ENCODE measurements at places on chromosomes 5 and 9.

GRCh38 chr5:164809821-164810220, 1304.4 kb downstream of the MAT2B start:
- no peak for DNase-seq

GRCh38 chr9:128091144-128091543, 23.1 kb downstream of the SLC25A25 start:
- no peak for DNase-seq

DNA sequence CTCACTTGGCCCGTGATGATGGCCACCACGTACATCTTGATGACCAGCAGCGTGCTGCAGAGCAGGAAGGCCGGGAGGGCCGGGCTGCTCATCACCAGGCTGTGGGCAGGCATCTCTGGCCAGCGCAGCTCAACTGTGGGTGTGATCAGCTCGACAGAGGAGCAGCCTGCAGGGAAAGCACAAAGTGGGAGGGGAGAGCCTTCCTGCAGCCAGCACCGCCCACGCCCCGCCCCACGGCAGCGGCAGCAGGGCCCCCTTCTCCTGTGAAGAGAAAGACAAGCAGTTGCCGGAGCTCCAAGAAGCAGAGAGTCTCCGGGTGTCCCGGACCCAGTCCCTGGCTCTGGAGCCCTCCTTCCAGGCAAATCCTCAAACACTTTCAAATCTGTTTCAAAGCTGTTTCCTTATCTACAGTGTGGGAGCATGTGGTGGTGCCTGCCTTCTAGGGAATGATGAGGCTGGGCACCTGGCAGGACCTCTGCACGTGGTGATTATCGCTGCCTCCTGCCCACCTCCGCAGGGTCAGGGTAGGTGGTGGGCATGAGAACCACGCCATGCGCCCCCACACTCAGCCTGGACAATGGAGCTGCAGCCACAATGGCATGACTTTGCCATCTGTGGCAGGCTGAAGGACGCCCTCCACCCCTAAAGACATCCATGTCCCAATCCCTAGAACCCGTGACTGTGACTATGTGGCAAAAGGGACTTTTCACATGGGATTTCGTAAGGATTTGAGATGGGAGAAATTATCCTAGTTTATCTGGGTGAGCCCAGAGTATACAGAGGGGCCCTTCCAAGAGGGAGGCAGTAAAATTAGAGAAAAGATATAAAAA, at the start of gene PTGES:
Gene PTGES, minus strand, starts transcription at position 143 of the 830 bp plus-strand sequence. Its CDS starts 30 bp downstream, at position 113.
- peak; percentile 31 for DNase-seq

DNA sequence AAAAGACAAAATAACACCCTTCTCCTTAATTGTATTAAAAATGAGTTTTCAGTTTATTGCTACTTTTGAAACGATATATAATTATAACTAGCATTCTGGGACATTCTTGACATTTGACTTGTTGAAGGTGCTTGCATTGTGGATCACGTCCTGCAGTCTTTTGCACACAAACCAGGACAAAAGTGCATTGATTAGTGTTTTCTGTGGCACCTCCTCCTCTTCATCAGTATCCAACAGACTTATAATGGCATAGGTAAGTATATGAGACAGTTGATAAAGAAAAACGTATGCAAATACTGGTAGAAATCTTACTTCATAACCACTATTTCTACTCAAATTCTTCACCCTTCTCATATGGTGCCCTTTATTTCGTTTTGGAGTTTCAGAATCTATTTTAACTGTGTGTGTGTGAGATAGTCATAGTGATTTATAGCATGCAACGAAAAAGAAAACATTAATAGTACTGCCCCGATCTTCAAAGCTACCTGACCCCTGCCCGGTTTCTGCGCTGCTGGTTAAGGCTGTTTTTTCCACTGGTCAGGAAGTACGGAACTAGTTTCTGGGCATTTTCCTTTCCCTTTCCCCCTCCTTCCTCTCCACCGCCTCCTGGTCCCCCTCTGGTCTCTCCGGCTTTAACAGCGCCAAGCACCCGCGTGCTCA, 639 bp upstream of the RASA1 start:
- DNase-seq, result no peak

DNA sequence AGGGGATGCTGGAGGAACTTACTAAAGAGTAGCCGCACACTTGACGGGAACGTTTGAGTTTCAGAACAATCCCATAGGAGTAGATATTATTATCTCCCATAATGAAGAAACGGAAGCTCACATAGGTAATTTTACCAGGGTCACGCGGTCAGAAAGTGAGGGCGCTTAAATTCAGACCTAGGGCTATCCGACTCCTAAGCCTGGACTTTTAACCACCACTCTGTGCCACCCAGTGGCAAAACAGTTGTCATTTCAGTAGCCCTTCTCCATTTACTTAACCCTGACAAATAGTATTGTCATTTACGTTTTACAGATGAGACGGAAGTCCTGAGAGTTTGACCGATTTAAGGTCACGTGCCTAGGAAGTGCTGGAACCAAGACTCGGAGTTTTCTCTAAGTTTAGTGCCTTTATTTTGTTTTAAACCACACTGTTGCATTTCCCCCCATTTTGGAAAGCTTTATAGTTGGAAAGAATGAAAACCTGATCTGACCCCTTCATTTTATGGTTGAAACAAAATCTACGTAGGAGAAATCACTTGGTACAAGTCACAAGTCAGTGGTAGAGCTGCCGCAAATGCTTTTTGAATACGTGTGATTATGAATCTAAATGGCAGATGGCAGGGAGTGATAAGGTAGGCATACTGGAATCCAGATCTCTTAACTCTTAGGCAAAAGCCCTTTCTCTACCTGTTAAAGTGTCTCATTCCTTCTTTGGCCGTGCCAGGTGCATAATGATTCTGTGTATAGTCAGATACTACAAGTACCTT, 650 bp downstream of the MRRF start:
- DNase-seq, result no peak

DNA sequence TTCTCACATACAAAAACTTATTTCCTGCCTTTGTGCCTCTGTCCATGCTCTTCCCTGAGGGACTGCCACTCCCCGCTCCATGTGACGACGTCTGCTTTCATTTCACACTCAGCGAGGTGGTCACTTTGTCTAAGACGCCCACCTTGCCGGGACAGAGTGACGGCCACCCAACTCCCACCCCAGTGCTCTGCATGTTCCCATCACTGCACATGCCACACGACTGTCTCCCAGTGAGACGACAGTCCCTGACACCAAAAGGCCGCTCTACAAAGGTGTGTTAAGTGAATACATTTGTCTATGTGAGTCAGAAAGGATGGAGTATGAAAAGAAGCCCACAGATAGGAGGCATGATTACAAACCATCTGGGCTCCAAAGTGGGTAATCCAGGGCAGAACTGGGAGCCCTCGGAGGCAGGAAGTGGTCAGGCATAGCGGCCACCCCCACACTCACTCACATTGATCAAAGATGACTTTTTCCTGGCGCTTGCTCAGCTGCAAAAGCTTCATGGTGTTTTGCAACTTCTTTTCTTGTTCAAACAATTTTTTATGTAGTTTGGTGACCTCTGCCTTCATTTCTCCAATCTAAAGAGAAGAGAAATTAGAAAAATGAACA, 185.8 kb downstream of the CDK5RAP2 start:
- DNase-seq, result peak; percentile 26

GRCh38 chr5:181086884-181087205, 44.1 kb downstream of the OR2V1 start:
- no peak for DNase-seq

DNA sequence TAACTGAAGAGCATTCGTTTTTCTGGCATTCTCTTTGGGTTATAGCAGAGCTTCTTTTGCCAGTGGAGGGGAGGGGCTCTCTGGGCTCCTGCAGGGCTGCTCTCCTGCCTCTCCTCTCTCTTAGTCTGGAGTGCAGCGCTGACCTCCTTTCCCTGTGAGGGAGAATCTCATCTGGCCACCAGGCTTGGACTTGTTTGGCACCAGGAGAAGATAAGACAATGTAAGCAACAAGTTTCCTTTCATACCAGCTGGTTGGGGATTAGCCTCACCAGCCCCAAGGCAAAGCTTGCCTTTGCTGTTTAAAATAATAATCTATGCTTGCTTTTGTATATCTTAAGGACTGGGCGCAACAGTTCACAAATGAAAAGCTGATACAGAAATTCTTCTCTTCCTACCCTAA, 196.4 kb downstream of the TLE4 start:
- DNase-seq, result no peak

DNA sequence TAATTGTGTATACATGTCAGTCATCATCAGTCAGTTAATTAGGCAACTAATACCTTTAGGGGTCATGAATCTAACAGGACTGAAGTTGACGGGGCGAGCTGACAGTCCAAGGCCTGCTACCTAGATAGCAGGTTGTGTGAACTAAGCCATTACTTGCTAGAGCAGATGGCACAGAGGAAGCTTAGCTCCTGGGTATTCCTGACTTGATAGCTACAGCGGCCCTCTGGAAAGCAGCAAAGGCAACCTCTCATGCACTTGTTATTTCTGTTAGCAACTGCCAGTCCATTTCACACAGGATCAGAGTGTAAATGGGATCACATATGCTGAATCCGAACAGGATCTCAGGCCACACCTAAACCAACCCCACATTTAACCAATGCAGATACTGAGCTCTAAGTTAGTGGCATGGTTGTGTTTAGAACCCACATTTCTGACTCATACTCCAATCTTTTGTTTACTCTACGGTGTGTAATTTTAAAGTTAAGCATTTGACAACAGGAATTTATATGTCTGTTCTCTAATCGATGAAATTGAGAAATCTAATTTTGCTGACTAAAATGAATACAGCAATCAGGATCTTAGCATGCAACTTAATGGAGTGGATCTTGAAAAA, 521.3 kb upstream of the ZNF608 start:
- DNase-seq, result no peak

DNA sequence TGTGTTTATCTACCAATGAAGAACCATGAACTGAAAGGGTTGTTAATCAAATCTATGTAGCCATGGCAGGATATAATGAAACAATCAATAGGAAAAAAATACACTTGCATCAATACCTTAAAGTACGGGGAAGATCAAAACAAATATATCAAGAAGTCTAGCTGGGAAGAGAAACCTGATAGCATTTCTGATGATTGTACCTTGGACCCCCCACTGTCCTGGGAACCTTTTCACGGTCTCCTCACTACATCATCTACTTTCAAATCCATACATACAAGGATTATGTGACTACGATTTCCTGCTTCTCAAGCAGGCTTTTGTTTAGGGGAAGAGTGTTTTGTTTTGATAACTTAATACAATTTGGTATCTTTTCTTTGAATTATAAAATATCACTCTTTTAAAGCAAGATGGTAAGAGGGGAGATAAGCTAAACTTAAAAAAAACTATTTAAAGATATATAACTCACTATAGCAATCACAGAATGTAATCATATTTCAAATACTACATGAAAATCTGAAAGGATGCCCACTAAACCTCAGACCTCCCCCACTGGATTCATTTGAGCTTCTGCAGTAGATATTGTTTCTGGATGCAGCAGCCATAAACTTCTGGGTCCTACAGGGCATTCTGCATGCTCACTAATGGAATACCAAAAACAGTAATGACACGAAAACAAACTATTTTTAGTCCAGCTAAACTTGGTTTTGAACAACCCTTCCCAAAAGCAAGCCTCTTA, 8.0 kb downstream of the EBF1 start:
- DNase-seq, result no peak

- no peak for DNase-seq
Observed at GRCh38 chr9:120480707-120481106, 99.3 kb downstream of the CDK5RAP2 start.

DNA sequence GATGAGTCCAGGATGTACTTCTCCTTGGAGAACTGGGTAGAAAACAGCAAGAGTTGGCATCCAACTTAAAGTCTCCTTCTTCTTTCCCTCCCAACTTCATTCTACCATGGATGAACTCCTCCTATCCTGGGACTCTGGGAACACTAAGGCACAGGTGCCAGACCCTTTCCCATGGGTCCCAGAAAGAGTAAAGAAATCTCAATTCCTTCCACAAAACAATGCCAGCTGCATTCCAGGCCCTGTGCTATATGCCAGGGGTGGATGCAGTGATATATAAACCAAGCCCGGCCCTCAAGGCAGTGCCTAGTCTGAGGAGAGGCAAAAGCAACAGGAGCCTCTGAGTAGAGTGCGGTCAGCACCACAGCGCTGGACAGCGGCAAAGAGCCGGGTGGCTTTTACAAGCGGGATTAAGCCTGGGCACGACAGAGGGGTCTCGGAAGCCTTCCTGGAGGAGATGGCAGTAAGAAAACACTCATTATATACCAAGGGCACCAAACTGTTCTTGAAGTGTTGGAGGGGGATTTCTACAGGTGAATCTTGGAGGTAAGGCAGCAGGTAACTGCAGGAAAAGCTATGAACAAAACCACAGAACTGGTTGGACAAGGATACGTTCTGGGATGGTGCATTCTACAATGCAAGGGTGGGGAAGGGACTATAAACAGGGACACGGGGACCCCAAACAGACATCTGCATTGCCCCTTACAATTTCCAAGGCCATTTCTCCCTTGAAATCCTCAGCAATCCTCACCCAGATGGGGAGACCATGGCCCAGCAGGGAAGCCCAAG, 16.4 kb upstream of the TOR2A start:
- DNase-seq, result no peak

DNA sequence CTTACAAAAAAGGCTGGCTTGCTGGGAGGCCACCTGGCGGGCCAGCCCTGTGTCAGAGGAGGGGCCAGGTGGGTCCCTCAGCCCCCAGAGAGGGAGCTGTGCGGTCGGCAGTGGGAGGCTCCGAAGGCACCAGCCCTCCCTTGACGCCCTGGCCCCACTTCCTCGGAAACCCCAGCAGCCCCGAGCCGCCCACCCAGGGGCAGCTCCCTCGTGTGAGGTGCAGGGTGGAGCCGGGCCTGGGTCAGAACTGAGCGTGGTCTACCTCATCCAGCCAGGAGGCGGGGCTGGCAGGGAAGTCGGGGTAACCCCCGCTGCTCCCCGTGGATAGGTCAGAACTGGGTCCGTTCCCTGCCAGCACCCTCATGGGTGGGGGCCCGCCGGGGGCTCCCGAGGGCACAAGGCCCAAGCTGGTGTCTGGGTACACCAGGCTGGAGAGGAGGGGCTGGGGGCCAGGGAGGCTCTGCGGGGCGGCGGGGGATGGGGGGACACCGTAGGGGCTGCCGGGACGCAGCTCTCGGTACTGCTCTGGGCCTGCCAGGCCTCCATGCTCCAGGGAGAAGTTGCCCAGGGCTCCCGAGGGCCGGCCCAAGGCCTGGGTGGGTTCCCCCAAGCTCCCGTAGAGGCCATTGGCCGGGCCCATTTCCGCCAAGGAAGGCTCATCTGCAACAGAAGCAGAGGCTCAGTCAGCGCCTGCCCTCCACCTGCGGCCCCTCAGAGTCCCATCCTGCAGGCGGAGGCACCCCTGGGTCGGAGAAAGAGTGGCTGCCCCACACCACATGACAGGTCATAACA, 7.6 kb downstream of the LHX3 start:
- no peak for DNase-seq

- no peak for DNase-seq
Observed at GRCh38 chr9:109733690-109734089, 46.3 kb upstream of the PALM2AKAP2 start.

DNA sequence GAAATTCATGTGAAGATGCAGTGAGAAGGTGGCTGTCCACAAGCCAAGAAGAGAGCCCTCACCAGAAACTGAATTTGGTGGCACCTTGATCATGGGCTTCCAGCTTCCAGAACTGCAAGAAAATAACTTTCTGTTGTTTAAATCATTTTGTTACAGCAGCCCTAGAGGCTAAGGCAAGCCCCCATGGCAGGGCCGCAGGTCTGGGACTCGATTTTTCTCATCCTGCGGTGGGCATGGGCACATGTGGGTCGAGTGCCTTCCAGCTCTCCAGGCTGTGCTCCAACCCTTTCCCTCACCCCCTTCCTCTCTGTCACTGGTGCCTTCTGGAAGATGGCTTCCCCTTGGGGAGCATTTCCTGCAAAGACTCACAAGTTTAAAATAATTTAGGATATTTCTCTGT, 40.7 kb downstream of the AHRR start:
- DNase-seq, result no peak

Measured in CD8-positive, alpha-beta T cell (primary cell).